ENCODE measurements at places on chromosomes 4 and X.
A peak's percentile ranks its signal among the peaks of the same experiment; 100 is the strongest.

- DNase-seq, result no peak
These were observed 87.3 kb upstream of the DHRSX start for GRCh38 chrX:2588049-2588448.

GRCh38 chr4:24730256-24731001 lies 64.9 kb upstream of the SOD3 start:
- peak; percentile 47 for DNase-seq

- no peak for DNase-seq
These were observed 21.9 kb downstream of the PIN4 start for GRCh38 chrX:72203421-72203820.

- peak; percentile 15 for DNase-seq
These were observed 14.7 kb upstream of the PDE6B start for GRCh38 chr4:610411-611261.

DNA sequence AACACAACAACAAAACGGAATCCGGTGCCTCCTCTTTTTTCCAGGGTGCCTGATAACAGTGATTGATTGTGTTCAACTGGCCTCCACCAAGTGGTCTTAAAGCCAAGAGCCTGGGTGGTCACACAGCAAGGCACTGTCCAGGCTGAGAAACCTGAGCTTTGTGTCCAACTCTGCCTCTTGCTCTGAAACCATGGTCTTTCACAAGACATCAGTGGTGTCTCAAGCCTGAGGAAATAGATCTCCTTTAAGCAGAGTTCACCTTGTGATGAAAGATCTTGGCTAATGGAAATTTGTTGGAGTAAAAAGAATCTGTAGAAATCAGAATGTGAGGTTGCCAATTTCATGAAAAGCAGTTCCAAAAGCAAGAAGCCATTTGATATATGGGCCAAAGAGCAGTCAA lies 47.3 kb upstream of the ACSL1 start:
- no peak for DNase-seq

- no peak for DNase-seq
These were observed 12.8 kb upstream of the UGT2B10 start for GRCh38 chr4:68803013-68803412.

DNA sequence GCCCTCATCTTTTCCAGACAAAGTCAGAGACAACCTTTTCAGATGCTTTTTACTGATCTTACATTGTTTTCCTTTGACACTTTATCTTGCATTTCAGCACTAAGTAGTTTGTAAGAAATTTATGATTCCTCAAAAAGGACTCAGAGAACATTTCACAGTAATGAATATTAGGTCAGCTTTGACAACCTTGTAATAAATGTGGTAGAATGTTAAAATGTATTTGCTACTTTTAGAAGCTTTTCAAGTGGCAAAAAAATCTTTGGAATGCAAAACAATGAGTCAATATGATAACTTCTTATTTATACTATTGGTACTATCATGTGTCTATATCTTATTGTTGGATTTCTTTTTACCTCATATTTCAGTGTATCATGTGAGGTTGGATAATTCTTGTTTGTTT lies 146.2 kb upstream of the FAT4 start:
- no peak for DNase-seq

- no peak for DNase-seq
These were observed 111.8 kb upstream of the MAP3K15 start for GRCh38 chrX:19627081-19627480.

- DNase-seq, result no peak
These were observed 13.1 kb upstream of the EOLA1 start for GRCh38 chrX:149527705-149528104.

DNA sequence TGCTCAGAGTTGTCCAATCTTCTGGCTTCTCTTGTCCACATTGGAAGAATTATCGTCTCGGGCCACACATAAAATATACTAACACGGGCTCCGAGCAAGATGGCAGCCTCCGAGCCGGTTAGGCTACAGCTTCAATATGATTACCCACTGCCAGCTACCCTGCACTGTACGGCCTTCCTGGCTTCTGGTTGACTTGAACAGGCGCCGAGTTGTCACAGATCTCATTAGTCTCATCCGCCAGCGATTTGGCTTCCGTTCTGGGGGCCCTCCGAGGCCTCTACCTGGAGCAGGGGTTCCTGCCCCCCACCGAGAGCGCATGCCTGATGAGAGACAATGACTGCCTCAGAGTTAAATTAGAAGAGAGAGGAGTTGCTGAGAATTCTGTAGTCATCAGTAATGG lies 101.2 kb upstream of the NUDT6 start:
- DNase-seq, result no peak

DNA sequence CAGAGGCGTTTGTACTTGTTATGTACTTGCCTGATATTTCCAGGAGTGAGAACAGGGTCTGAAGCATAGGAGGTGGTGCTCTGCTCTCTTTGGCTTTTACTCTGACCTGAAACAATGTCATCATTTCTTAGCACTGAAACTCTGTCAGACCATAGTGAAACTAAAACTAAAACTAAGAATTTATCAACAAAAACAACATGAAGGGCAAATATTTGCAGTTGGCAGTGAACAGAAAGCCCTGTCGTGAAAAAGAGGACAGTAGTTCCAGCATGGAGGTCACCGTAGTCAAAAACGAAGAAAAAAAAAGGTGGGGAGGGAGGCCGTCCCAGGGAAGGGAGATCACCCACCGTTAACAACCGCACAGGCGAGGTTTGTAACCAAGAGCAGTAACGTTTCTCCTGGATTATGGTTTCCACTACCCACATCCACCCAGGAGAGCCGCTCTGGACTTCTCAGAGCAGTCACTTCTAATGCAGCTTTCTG lies 97.5 kb downstream of the ANK2 start:
- DNase-seq, result no peak

DNA sequence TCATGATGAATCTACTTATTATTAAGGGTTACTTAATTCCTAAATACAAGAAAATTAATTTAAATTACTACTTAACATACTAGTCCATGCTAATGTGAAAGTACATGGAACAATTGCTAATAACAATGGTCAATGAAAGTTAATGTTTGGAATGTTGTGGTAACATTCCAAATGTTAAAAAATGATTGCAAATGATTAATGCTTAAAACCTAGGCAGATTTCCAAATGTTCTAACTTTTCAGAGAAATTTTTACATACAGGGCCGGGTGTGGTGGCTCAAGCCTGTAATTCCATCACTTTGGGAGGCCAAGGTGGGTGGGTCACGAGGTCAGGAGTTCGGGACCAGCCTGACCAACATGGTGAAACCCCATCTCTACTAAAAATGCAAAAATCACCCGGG lies 1851.3 kb upstream of the PCDH7 start:
- DNase-seq, result no peak

GRCh38 chr4:77040270-77040669 lies 35.5 kb downstream of the CCNI start:
- no peak for DNase-seq

DNA sequence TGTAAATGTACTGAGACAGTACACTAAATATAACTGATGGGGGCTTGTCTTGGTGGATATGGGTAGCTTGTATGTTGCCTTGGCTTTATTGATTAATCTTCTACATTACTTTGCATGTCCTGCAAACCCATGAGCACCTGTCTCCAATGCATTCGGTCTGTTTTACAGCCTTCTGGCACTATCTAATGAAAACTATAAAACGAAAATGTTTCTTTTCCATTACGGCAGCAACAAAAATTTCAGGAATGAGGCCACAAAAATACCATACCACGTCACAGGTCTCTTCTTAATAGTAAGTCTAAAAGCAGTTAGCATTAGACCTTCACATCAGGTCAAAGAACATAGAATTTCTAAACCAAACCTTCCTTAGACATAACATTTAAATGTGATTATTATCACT lies 49.8 kb downstream of the EDNRA start:
- no peak for DNase-seq

DNA sequence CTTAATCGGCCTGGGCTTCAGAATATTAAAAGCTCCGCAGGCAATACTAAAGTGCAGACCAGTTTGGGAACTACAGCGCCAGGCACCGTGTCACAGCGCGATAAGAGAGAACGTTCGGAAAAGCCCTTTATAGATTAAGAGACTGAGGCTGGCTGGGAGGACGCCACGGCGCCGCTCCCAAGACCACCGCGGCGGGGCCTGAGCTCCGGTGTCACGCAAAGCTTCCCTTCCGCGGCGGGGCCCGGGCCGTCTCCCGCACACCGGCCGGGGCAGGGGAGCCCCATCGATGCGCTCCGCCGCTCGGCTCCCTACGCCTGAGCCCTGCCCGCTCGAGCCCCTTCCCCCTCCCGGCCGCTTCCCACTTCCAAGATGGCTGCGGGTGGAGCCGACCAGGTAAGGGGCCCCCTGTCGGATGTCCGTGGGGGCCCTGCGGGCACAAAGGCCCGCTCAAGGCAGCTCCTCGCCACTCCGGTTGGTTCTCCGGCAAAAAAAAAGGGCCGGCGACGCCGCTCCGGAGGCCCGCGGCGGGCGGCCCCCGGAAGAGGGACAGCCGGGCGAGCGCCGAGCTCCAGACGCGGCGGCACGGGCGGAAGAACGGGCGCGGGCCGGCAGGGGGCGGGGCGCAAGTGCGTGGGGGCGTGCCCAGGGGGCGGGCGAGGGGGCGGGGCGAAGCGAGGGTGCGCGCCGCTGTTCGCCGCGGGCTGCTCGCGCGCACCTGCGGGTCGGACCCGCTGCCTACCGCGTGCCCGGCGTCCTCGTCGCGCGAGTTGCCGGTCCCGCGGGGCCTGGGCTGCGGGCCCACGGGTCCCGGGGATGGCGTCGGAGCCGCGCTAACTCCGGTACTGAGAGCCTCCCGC lies at the start of gene TBC1D14:
Gene TBC1D14, plus strand, starts transcription at position 714 of the 857 bp plus-strand sequence. CDS start 13,564 bp downstream, outside the sequence.
- DNase-seq, result peak; percentile 71

DNA sequence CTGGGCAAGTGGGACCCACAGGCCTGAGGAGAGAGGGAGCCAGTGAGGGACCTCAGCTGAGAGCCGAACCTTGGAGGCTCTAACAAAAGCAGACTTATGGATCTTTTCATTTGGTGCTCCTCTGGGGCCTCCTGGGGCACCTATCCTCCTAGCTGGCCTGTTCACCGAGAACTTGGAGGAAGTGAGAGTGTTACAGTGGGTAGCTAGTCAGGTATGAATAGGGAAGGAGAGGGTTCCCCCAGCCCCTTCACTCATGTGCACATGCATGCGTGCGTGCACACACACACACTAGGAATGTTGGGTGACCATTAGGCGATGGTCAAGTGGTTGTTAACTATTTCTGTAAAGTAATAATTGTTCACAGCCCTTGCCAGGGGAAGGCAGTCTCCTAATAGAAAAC lies 18.6 kb upstream of the TMEM185A start:
- no peak for DNase-seq

DNA sequence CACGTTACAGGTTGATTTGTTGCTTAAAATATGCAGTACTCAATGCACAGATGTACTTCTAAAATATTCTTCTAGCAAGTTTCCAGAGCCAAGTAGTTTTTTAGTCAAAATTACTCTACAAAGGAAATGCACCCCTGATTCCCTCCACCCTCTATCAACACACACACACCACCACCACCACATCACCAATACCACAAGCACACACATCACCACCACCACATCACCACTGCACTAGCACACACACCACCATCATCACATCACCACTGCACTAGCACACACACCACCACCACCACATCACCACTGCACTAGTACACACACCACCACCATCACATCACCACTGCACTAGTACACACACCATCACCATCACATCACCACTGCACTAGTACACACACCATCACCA lies 105.2 kb upstream of the FRG1 start:
- no peak for DNase-seq

DNA sequence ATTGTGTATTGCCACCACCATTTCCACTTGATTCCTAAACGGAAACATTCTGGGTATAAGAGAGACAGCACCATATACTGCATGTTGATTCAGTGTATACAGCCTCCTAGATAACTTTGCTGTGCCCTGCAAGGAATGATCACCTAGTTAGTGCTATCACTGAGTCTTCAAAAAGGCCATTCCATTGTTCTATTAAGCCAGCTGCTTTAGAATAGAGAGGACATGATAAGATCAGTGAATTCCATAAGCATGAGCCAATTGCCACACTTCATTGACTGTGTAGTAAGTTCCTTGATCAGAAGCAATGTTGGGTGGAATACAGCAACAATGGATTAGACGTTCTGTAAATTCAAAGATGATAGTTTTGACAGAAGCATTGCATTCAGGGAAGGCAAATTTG lies 1047.3 kb downstream of the PCDH18 start:
- DNase-seq, result no peak

DNA sequence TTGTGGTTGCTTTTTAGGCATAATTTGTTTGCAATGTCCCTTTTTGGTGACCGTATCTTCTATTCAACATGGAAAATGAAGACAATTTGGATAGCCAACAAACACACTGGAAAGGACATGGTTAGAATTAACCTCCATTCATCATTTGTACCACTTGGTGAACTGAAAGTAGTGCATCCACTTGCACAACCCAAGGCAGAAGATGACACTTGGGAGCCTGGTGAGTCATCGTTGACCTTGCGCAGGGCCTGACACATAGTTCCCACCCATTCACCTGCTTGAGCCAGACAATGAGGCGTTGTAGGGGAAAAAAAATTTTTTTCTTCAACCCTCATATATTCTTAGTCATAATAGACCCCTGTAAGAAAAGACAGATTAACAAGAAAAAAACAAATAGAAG lies 32.4 kb downstream of the EGF start:
- no peak for DNase-seq

DNA sequence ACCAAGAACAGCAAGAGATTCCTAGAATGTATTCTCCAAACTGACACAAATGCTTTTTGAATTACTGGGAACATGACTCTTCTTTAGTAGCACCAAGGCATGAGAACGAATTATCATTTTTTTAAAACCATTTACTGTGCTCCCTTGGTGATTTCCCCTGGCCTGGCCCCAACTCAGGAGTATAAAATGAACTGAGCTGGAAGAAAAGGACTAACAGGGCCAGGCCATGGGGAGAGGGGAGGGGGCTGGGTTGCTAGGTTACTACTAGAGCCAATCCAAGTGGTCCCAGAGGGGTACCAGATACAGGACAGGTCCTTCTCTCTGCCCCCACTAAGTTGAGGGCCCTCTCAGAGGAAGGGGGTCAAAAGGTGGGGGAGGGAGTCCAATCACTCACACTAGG lies 23.1 kb downstream of the SASH3 start:
- no peak for DNase-seq

DNA sequence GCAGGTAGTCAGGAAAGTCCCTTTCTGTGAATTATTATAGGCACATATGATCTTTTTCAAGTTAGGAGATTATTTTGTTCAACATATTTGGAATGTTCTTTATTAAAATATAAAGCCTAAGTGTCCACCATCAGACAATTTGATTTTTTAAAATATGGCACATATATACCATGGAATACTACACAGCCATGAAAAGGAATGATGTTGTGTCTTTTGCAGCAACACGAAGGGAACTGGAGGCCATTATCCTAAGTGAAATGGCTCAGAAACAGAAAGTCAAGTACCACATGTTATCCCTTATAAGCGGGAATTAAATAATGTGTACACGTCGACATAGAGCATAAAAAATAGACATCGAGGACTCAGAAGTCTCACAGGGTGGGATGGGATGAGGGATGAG lies 73.0 kb downstream of the DHRSX start:
- no peak for DNase-seq

DNA sequence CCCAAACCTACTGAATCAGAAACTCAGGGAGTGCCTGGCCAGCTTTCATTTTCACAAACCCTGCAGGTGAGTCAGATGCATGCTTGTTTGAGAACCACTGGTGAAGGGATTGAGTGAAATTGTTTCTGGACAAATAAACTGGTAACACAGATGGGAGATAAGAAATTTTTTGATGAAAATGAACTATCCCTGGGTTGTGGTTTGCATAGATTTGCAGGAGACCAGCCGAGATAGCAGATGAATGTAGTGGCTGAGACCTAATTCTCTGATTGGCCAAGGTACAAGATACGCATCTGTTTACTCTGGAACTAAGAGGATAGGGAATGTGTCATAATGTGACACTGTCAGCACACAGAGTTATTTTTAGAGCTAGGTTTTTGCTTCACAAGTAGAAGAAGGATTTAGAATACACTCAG lies 117.8 kb upstream of the NOCT start:
- DNase-seq, result no peak
